ENCODE measurements at places on chromosomes 1 and 21.

DNA sequence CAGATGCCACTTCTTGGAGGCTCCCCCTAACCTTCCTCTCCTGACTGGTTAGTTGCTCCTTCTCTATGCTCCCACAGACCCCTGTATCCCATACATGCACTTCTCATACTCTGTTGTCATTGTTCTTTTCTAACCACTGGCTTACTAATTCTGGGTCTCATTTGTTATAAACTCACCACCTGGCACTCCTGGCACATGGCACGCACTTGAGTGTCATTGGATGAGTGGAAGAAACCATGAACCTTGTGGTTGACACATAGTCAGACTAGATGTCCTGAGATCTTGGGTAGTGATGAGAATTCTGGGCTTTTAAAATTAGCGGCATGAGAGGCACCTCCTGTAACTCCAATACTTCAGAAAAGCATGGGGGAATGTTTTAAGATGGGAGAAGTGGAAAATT lies 49.3 kb downstream of the TRIM62 start:
- DNase-seq: no peak

DNA sequence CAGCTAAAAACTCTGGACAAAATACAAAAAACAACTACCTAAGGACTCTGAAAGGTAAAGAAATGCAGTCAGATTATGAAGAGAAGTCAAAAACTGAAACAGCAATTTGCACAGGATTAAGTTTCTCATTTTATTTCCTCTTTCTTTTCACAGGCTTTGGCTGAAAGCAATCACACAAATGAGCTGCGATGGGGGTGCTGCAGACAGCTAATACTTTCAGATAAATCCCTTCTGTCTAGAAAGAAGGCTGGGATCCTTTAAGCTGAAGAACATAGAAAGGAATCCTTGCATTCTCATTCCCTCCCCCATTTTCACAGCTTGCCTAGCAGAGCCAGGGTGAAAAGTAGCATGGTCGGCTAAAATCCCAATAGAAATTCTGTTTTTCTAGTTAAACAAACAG lies 32.0 kb upstream of the PRDX6 start:
- no peak for DNase-seq

DNA sequence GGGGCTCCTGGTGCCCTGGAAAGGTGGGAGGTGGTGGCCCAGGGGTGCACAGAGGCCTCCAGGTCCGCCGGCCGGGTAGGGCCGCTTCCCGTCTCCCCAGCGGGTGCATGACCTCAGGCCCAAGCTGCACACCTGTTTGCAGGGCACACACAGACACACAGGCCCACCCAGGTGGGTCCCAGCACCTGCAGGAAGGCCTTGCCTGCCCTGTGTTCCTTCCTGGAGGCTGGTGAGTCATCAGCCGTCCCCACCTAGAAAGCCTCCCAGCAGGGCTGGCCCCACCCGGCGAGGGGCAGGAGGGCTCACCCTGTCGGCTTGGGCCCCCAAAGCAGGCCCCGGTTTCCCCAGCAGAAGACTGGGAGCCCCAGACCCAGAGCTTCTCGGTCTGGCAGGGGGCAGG lies 23.6 kb upstream of the TTLL10 start:
- no peak for DNase-seq

GRCh38 chr1:210291786-210292230 lies 36.9 kb upstream of the HHAT start:
- DNase-seq: no peak

DNA sequence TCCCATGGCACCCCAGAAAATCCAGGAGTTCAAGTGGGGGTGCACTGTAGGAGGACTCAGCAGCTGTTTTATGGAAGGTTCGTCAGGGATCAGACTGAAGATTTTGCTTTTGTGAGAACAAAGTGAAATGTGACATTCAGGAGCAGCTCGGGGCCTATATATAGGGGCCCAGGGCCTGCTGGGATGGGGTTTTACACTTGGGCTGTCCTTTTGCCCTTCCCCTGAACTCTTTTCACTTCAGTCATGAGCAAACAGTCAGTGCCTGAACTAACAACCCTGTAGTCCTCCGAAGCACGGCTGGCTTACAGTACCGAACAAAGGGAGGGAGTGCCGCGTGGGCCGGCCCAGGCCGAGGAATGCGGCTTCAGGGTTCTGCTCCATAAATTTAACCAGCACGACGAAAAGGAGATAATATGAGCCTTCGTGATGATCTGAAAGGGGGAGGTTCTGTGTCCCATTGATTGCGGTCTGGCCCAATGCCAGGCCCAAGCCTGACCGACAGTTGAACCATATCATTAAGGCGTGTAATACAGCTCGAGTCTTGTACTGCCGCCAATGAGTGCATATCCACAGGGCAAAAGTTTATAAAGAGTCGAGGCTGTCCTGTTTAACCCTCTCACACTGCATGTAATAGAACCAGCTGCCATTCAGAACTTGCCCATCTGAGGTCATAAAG lies 139.9 kb downstream of the DHRS3 start:
- peak; percentile 99 for DNase-seq

GRCh38 chr1:226497991-226498639 lies 50.4 kb upstream of the STUM start:
- DNase-seq: no peak

GRCh38 chr1:214004795-214005194 lies 17.0 kb downstream of the PROX1 start:
- no peak for DNase-seq

DNA sequence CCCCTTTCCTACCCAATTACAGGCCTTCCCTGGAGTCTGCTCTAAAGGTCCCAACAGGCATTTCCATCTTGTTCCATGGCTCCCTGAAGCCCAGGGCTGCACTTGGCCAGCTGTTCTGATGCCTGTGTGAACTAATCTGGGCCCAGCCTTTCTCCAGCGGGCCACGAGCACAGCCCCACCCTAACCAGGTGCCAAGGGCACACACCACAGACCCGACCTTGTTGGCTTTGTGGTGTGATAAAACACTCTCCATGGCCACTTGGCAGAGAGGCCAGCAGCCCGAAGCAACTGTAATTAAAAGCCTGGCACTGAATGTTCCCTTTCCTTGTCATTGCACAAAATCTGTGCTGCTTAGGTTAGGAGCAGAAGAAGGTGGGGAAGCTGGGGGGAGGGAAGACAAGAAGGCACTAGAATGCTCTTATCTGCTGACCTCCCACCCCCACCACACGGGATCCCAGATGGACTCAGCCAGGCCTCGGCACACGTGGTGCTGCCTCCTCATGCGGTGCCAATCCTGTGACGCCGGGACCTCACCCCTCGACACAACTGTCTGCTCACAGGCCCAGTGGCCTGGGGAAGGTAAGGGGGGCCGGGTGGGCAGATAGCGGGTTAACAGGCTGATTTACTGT lies 9.9 kb downstream of the HCRTR1 start:
- no peak for DNase-seq

GRCh38 chr1:9340864-9341263 lies 48.2 kb downstream of the SPSB1 start:
- no peak for DNase-seq

GRCh38 chr1:175218786-175219434 lies 26.3 kb upstream of the KIAA0040 start:
- no peak for DNase-seq

- DNase-seq: no peak
These were observed 39.0 kb upstream of the F3 start for GRCh38 chr1:94580367-94581115.

- DNase-seq: no peak
These were observed 4.1 kb downstream of the ADORA1 start for GRCh38 chr1:203131548-203132200.

GRCh38 chr1:182897696-182898095 lies 55.3 kb downstream of the SHCBP1L start:
- DNase-seq: no peak

GRCh38 chr1:156804572-156805243 lies 11.9 kb downstream of the SH2D2A start:
- peak; percentile 72 for DNase-seq

GRCh38 chr1:84802567-84803232 lies 90.3 kb downstream of the LPAR3 start:
- no peak for DNase-seq

DNA sequence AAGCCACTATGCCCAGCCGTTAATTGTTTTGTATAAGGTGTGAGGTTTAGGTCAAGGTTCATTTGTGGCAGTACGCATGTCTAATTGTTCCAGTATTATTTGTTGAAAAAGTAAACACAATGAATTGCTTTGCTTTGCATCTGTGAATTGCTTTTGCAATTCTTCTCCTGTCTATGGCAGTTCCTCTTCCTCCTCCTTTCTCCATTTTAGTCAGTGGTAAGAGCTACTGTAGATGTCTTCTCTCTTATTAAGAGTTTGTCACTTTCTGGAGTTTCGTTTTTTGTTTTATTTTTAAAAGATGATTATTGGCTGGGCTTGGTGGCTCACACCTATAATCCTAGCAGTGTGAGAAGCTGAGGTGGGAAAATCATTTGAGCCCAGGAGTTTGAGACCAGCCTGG lies 29.2 kb downstream of the C1orf185 start:
- DNase-seq: no peak

DNA sequence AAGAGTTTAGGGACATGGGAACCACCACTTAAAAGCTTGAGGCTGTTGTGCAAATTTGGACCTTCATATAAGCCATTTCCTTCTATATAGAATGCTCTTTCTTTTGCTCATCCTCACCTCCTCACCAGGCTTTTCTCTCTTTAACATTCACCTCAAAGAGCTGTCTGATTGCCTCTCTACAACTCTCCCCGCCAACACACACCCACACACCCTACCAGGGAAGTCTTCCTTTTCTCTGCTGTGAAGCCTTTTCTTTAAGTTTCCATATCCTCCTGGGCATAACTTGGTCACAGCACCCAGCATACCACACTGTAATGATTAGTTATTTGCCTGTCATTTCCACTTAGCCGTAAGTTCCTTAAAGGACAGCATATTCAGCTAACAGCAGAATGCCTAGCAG lies 40.6 kb downstream of the WLS start:
- no peak for DNase-seq

DNA sequence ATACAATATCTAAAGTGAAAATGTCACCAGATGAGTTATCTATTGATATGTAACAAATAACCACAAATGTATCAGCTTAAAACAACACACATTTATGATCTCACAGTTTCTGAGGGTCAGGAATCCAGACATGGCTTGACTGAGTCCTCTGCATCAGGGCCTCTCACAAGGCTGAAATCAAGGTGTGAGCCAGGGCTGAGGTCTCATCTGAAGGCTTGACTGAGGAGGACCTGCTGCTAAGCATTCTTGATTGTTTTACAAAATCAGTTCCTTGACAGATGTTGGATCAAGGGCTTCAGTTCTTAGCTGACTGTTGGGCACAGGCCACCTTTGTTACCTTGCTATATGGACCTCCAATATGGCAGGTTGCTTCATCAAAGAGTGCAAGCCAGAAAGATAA lies 483.7 kb downstream of the CAMTA1 start:
- no peak for DNase-seq

DNA sequence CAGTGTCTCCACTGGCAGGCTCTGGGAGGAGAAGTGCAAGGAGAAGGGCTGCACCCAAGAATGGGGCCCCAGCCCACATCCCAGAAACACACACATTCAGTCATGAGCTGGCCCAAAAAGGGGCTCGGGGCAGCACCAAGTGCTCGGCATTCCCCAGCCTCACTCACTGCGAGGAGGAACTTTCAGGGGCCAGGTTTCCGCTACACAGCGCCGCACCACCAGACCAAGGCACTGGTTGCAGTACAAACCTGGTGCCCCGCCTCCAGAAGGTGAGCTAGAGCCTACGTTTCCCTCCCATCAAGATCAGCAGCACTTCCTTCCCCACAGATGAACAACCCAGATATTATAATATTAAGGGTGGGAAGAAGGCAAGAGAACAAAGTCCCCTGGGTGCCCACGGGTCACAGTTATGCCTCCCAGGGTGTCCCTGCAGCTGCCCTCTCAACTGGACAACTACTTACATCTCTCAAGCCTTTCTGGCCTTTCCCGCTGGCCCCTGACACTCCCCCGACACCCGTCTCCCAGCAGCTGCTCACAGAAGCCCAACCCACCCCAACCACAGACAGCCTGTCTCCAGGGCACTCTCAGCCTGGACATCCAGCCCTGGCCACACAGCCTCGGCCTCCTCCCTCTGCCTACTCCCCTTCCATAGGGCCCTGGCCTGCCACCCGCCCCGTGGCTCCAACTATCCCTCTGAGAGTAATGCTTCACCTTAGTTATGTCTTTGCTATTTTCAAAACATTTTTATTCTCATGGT lies 3.8 kb downstream of the PBXIP1 start:
- no peak for DNase-seq

DNA sequence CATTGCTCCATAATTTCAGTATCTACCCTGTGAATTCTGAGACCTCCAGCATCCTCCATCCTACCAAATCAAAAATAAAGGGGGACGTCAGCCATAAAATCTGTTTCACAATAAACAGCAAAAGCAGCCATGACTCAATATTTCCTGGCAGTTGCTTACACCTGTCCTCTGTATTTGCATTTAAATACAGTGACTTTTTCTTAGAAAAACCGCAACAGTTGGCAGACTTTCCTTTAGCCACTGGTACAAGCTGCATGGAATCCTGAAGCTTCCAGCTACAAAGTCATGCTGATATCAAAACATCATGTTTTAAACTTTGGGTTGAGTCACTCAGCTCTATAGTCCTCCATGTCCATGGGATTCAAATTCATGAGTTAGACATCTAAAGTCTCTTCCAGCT lies 278.0 kb upstream of the KAZN start:
- peak; percentile 61 for DNase-seq

All from RCC 7860 (cell line).